SK-N-SH treated with all-trans-retinoic acid at 6 μM for 48 hours (cell line): ENCODE measurements at places on chromosomes 2 and 18.

DNA sequence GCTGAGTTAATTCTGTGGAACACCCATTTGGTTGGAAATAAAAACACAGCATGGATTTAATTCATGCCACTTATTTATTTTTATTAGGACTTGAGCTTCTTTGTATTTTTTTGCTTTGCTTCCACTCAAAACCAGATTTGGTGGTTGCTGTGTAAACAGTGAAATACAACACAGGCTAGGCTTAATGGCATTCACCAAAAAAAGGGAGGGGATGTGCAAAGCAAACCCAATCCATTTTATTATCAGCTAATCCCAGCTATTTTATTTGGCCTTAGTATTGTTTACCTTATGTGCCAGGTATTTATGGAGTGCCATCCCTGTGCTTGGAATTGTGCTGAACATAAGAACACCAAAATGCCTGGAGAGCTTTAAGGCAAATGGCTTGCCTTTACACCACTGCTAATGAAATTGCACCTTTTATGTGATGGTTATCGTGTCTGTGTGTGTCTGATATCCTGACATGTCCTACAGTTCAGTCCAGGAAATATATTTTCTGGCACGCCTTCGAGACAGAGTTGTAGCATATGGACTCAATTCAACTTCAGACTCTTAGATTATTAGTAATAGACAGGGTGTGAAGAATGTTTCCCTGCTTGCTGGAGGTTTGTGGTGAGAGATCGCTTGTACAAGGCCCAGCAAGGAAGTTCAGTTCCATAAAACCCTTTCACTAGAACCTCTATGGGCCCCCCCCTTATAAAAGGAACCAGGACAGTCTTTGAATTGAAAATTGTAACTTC is 99.6 kb downstream of the PRPF40A start:
- no peak for ATAC-seq

- no peak for ATAC-seq
Observed at GRCh38 chr2:79585701-79586433, 73.0 kb downstream of the CTNNA2 start.

- no peak for ATAC-seq
Observed at GRCh38 chr18:24799720-24800119, 339.3 kb downstream of the HRH4 start.

- ATAC-seq, result peak; percentile 82
Observed at GRCh38 chr18:58785171-58785805, 79.4 kb upstream of the ZNF532 start.

- ATAC-seq, result no peak
Observed at GRCh38 chr18:61953641-61954040, 60.8 kb upstream of the RNF152 start.

GRCh38 chr2:53859206-53860181 is at the start of gene GPR75:
Gene GPR75, minus strand, starts transcription at chr2:53859967. Its CDS starts 5,211 bp downstream, at chr2:53854756.
- no peak for ATAC-seq

GRCh38 chr2:176657393-176657792 is 388.2 kb downstream of the MTX2 start:
- peak; percentile 47 for ATAC-seq
